ENCODE measurements at places on chromosomes 6 and 20.

DNA sequence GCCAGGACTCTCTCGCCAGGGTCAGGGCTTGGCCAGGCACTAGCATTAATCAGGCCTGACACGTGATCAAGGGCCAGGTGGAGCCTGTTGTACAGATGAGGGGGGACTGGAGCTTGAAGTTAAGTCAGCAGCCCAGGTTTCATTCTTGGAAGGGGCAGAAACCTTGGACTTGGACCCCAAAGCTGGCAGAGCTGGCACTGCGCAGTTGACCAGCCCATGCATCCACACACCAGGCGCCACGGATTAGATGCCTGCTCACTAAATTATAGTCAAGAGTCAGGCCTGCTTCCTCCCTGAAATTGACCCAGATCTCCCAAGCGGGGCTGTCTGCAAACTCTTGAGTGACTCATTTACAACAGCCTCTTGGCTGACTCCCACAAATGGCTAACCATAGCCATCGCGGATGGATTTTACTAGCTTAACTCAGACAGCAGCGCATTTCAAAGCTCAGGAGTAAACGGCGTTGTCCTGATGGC is 4.1 kb upstream of the TAF4 start:
- DNase-seq = no peak

DNA sequence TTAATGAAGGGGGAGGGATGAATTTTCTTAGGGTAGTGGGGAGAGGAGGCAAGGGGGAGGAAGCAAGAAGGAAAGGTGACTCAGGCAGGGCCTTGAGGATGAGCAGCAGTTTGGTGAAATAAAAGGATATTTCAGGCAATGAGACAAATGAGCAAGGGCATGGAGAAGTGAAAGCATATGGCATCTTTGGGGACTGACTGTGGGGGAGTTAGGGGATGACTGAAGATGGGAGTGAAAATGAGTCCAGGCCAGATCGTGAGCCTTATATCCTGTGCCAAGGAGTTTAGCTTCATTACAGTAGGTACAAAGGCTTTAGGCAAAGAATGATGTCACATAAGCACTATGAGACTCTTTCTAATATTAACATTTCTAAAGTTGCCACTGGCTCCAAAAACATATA is 51.9 kb downstream of the ILRUN start:
- no peak for DNase-seq

- DNase-seq = no peak
Measured at GRCh38 chr6:53792016-53792415, 2.8 kb upstream of the LRRC1 start.

DNA sequence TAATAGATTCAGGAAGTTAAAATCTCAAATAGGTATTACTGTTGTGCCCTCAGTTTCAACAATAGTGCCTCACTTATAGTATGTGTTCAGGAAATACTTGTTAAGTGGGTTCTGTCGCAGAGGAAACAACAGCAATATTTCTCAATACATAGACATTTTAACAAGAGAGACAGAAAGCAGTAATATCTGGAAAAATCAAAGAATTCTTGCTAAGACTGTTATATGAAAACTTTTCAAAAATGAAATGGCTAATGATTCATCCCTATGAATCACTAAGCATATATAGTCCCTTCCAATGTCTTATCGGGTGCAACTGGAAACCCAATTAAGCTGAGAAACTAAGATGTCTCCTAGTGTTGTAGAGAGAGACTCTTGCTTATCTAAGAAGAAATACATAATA is 668.9 kb downstream of the TFAP2A start:
- no peak for DNase-seq

DNA sequence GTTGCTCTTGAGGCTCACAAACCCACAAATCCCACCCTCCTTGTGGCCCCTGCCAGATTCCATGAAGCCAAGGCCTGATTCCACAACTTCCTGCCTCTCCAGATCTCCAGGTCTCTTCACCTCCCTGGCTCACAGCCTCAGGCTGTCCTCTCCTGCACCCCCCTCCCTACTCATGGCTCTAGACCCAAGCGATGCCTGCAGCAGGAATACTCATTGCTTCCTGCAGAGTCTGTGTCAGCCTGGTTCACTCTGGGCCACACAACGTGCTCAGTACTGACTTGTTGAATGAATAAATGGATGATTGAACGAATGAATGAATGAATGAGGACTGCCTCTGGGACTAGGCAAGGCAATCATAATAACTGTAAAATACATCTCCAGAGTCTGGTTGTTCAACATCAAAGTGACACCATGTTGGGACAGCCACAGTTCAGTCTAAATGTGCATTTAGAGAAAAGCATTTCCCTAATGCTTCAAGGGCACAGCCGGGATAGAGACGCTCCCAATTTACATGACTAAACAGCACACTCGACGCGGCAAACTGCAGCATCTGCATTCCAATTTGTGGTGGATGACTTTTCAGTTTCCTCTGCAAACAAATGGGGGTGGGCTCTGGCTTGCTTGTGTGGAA is 139.9 kb downstream of the GRM4 start:
- no peak for DNase-seq
